CD8-positive, alpha-beta memory T cell (primary cell): ENCODE measurements at places on chromosomes 4 and X.

GRCh38 chr4:68404153-68404552, 43.1 kb upstream of the TMPRSS11E start:
- no peak overlapping the region for H3K4me3 ChIP-seq
- no peak overlapping the region for H3K27ac ChIP-seq
- H3K4me1 ChIP-seq = no peaks in the 10 kb centered on the region
- no peaks in the 10 kb centered on the region for H3K27me3 ChIP-seq
- H3K36me3 ChIP-seq = no peaks in the 10 kb centered on the region
- no peak for DNase-seq

- DNase-seq = no peak
- H3K27me3 ChIP-seq = no peaks in the 10 kb centered on the region
- H3K27ac ChIP-seq = no peak overlapping the region
- no peaks in the 10 kb centered on the region for H3K4me1 ChIP-seq
Measured at GRCh38 chr4:136651278-136651667, 881.0 kb downstream of the PCDH18 start.

DNA sequence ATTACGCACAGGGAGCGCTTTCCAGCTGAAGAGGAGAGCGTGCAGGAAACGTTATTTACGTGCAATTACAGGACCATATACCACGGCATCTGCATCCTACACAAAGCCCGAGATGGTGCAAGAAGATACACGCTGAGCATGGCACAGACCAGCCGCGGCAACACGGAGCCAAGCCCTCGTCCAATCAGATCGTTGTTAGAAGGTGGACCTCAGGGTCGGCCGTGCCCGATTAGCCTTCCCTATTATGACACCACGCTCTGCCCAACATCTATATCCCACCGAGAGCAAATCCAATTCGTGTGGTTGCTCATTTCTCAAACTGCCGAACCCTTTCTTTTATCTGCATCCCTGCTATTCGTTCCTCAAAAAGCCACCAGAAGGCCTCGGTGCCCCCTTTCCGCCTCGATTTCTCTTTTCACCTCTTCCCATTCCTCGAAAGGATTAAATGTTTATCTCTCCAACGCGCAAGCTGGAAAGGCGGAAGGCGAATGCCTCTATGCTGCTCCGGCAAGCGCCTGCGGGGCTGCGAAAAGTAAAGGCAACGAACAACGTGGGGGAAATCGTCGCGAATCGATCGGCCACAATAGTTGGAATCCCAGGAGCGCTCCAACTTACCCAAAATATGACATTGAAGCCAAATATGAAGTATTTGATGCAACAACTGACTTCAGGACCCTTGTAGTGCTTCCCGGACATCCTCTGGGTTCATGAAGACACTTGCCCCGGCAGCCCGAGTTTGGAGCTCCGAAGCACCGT, 702 bp downstream of the TSPAN5 start:
- no peaks in the 10 kb centered on the region for H3K27me3 ChIP-seq
- H3K36me3 ChIP-seq = no peaks in the 10 kb centered on the region
- peak overlapping the region; percentile 96 for H3K4me3 ChIP-seq
- H3K27ac ChIP-seq = peak overlapping the region; percentile 19
- peak; percentile 53 for DNase-seq

DNA sequence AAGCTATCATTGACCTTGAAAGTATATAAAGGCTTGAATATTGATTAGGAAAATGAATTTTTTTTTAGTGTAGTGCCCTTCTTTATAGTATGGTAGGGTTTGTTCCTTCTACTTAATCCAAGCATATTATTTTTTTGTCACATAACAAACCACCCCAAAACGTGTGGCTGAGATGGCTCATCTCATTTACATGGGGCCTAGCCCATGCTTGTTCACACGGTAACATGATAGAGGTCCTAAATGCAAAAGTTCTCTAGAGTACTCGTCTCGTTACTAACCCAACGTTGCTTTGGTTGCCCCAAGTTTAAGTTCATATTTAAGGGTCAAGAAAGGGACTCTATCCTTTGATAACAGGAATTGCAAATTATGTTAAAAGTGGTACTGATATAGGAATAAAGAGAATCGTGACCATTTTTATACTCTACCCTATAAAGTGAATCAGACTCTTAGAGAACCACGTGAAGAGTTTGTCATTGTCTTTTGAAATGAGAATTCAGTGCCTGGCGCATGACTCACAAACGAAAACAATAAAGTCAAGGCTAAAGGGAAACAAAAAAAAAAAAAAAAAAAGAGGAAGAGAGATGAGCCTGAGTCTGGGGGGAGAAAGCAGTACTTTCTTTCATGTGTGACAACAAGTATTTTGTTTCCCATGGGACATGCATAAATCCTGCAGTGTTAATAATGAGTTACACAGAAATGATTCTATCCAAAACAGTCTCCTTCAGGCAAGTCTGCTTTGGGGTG, 402.8 kb upstream of the NWD2 start:
- DNase-seq = no peak
- H3K27me3 ChIP-seq = no peaks in the 10 kb centered on the region

GRCh38 chrX:13700380-13700779, 11.5 kb downstream of the RAB9A start:
- no peak overlapping the region for H3K27ac ChIP-seq
- DNase-seq = no peak
- H3K36me3 ChIP-seq = no peaks in the 10 kb centered on the region
- no peaks in the 10 kb centered on the region for H3K27me3 ChIP-seq
- H3K4me1 ChIP-seq = peaks cover 40% of the 10 kb centered on the region

- no peaks in the 10 kb centered on the region for H3K4me1 ChIP-seq
- no peak overlapping the region for H3K4me3 ChIP-seq
- no peaks in the 10 kb centered on the region for H3K36me3 ChIP-seq
- no peaks in the 10 kb centered on the region for H3K27me3 ChIP-seq
- no peak for DNase-seq
Measured at GRCh38 chrX:47030339-47030738, 47.9 kb upstream of the RGN start.

DNA sequence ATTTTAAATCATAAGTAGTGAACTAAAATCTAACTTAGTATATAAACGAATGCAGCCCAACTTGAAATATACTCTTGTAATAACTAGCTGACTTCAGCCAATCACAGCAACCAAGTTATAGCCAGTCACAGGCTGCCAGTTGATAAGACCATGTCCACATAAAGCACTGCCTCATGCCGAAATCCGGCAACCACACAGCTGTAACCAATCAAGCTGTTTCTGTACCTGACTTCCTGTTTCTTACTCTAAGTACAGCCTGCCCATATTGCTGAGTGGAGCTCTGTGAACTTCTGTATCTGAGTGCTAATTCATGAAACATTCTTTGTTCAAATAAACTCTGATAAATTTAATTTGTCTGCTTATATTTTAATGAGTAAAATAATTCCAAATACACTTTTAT, 805.3 kb upstream of the EPHA5 start:
- H3K36me3 ChIP-seq = no peaks in the 10 kb centered on the region
- H3K4me1 ChIP-seq = no peaks in the 10 kb centered on the region
- H3K4me3 ChIP-seq = no peak overlapping the region
- H3K27me3 ChIP-seq = no peaks in the 10 kb centered on the region

GRCh38 chr4:74499986-74500781, 55.2 kb downstream of the AREG start:
- no peaks in the 10 kb centered on the region for H3K36me3 ChIP-seq
- no peaks in the 10 kb centered on the region for H3K4me1 ChIP-seq
- DNase-seq = no peak
- H3K4me3 ChIP-seq = no peak overlapping the region
- H3K27me3 ChIP-seq = no peaks in the 10 kb centered on the region
- H3K27ac ChIP-seq = no peak overlapping the region

- no peak overlapping the region for H3K4me3 ChIP-seq
- H3K4me1 ChIP-seq = no peaks in the 10 kb centered on the region
- no peaks in the 10 kb centered on the region for H3K27me3 ChIP-seq
- H3K27ac ChIP-seq = no peak overlapping the region
- H3K36me3 ChIP-seq = no peaks in the 10 kb centered on the region
- no peak for DNase-seq
Measured at GRCh38 chrX:115650916-115651315, 89.9 kb downstream of the PLS3 start.

- no peak for DNase-seq
- no peaks in the 10 kb centered on the region for H3K4me1 ChIP-seq
- no peak overlapping the region for H3K4me3 ChIP-seq
- no peaks in the 10 kb centered on the region for H3K36me3 ChIP-seq
Measured at GRCh38 chr4:85725721-85726170, 250.8 kb downstream of the ARHGAP24 start.

DNA sequence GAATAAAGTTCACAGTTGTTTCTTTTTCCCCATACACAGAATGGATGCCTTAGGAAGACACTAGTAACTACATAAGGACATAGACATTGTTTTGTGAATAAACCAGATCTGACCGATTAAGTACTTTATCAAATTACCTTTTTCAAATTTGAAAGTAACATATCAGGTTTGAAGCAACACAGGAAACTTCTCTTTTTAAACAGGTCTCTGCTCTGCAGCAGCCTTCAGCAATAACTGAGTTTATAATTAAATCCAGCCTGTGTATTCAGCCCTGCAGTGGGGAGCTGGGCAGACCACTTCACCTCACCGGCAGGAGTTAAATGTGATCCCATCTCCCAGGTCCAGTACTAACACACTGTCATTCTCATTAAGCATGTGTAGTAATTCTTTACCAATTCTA, 68.3 kb upstream of the ATOH1 start:
- no peak overlapping the region for H3K27ac ChIP-seq
- H3K4me1 ChIP-seq = no peaks in the 10 kb centered on the region
- H3K27me3 ChIP-seq = no peaks in the 10 kb centered on the region
- H3K36me3 ChIP-seq = no peaks in the 10 kb centered on the region
- DNase-seq = no peak

DNA sequence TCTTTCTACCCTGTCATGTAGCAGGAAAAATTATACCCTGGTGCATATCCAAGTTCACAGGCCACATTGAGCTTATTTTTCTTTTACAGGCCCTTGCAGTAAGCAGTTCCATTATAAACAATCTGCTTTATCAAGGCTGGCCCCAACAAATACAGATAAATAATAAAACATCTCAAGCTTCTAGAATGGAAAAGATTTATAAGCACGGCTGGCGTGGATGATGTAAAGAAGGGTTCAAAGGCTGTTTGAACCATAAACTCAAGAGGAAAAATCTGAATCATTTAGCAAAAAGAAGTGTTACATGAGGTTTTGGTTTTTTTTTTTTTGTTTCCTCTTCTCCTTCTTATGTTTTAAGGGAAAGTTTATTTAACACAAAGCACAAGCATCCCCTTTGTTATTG, 109.7 kb downstream of the UNC5C start:
- no peaks in the 10 kb centered on the region for H3K27me3 ChIP-seq
- H3K4me3 ChIP-seq = no peak overlapping the region
- no peaks in the 10 kb centered on the region for H3K36me3 ChIP-seq
- DNase-seq = no peak

DNA sequence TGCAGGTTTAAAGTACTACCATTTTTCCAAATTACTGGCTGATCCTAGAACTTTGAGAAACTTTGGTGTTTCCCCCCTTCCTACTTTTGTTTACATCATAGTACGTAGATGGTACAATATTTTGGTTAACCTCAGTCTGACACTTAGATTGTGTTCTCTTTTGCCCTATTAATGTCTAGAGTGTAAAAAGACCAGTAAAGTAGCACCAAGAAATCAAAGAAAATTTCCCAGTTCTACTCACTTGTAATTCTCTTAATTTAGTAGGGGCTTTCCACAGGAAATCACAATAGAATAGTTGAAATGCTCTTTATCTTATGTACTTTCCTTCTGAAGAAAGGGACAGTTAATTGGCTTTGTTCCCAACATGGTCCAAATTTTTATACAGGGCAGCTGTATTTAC, 51.6 kb downstream of the NFKB1 start:
- no peak for DNase-seq
- H3K27me3 ChIP-seq = no peaks in the 10 kb centered on the region
- H3K27ac ChIP-seq = no peak overlapping the region
- peaks cover 48% of the 10 kb centered on the region for H3K4me1 ChIP-seq
- no peaks in the 10 kb centered on the region for H3K36me3 ChIP-seq

GRCh38 chrX:57596109-57596508, 4.3 kb downstream of the ZXDB start:
- H3K4me1 ChIP-seq = peaks cover 15% of the 10 kb centered on the region
- H3K4me3 ChIP-seq = no peak overlapping the region
- no peaks in the 10 kb centered on the region for H3K36me3 ChIP-seq
- no peaks in the 10 kb centered on the region for H3K27me3 ChIP-seq

- no peaks in the 10 kb centered on the region for H3K4me1 ChIP-seq
- DNase-seq = no peak
- H3K27me3 ChIP-seq = no peaks in the 10 kb centered on the region
- H3K27ac ChIP-seq = no peak overlapping the region
Measured at GRCh38 chr4:178693816-178694215, 1251.6 kb upstream of the AGA start.

GRCh38 chr4:8586671-8587468, 5.7 kb upstream of the CPZ start:
- DNase-seq = no peak
- no peak overlapping the region for H3K4me3 ChIP-seq
- no peaks in the 10 kb centered on the region for H3K36me3 ChIP-seq
- H3K4me1 ChIP-seq = no peaks in the 10 kb centered on the region

DNA sequence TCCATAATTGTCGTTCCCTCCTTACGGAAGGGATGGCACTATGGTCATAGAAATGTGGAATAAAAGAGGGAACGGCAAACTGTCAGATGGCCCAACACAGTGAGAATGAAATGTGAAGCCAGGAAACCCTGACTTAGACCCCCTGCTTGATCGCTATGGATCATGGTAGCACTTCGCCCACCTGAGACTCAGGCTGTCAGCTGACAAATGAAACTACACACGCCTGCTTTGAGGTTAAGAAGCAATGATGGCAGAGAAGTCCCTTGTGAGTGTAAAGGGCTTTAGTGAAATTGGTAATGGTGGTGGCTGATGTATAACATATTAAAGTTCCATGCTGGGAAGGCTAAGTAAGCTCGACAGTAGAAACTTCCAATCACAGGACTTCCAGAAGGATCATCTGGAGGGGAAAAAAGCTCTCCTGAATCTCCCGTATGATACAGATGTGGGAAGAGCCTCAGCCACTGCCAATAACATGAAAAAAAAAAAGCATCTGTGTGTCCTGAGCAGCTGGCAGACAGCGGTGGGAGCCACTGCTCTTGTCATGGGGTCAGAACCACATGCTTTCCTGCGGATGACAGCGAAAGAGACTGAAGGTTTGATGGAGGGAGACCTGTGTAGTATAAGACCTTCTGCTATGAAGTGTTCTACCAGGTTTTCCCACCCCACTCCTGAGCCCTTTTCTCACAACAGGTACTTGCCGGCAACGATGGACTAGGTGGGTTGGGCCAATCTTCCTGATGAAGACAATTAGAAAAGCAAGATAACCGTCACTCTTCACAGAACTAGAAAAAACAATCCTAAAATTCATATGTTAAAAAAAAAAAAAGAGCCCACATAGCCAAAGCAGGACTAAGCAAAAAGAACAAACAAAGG, 107.6 kb downstream of the AFAP1 start:
- peaks cover 34% of the 10 kb centered on the region for H3K4me1 ChIP-seq
- H3K27ac ChIP-seq = peak overlapping the region; percentile 20
- no peaks in the 10 kb centered on the region for H3K27me3 ChIP-seq
- no peaks in the 10 kb centered on the region for H3K36me3 ChIP-seq
- DNase-seq = no peak
